SHP77 treated with DMSO at 0.1 percent for 48 hours (cell line): ENCODE measurements at places on chromosomes 16 and 17.
A peak's percentile ranks its signal among the peaks of the same experiment; 100 is the strongest.

GRCh38 chr16:15434425-15435215 lies at the start of gene BMERB1:
Gene BMERB1, plus strand, starts transcription at chr16:15434588. Its CDS starts 66 bp downstream, at chr16:15434654.
- DNase-seq = peak; percentile 24

DNA sequence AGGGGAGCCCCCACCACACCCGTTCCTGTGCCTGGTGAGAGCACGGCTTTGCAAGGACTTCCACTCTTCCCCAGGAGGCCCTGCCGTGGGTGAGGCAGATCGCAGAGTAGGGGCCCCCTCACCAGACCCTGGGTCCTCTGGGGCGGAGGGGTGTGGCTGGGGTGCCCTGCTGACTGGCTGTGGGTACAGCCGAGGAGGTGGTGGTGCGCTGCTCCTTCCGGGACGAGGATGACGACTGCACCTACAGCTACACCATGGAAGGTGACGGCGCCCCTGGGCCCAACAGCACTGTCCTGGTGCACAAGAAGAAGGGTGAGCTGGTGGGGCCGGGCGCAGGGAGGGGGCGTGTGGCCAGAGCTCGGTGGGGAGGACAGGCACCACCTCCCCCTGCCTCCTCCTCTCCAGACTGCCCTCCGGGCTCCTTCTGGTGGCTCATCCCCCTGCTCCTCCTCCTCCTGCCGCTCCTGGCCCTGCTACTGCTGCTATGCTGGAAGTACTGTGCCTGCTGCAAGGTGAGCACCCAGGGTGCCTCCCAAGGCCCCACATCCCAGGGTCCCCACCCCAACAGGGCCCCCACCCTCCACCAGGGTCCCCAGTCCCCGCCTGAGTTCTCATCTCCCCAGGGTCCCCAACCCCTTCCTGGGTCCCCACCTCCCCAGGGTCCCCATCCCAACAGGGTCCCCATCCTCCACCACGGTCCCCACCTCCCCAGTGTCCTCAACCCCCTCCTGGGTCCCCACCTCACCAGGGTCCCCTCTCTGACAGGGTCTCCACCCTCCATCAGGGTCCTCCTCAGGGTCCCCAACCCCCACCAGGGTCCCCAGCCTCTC lies 16.1 kb downstream of the ITGB4 start:
- DNase-seq = no peak

- no peak for DNase-seq
Measured at GRCh38 chr16:27460663-27461482, 58.9 kb downstream of the IL21R start.

DNA sequence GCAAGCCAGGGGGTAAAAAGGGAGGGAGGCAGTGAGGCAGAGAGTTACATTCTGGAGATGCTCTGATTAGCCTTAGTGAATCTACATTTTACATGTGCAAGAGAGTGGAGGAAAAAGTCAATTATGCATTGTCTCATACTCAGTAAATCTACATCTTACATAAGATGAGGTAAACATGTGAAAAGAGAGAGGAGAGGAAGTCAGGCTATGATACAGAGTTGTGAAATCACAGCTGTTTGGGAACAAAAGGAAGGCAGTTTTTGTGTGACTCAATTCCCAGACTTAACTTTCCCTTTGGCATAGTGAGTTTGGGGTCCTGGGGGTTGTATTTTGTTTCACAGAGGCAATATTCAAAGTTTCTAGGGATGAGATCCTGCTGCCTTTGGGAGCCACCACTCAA lies 67.8 kb downstream of the GP2 start:
- no peak for DNase-seq

DNA sequence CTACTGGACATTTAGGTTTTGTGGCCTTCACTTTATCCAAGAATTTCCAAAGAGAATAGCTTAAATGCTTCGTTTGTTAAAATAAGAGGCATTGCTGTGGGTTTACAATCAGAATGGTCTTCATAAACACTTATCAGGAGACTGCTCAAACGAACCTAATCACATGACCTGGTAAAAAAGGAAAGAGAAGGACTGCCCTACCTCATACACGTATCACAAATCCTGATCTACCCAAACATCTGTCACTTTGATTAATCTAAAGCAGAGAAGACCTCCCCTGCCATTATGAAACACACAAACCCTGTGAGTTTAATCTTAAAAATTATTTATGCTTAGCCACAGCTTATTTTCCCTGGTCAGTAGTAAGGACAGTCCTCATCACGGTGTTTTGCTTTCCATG lies 76.6 kb downstream of the PARN start:
- no peak for DNase-seq

GRCh38 chr16:49275050-49275730 lies 6.4 kb downstream of the CBLN1 start:
- no peak for DNase-seq

DNA sequence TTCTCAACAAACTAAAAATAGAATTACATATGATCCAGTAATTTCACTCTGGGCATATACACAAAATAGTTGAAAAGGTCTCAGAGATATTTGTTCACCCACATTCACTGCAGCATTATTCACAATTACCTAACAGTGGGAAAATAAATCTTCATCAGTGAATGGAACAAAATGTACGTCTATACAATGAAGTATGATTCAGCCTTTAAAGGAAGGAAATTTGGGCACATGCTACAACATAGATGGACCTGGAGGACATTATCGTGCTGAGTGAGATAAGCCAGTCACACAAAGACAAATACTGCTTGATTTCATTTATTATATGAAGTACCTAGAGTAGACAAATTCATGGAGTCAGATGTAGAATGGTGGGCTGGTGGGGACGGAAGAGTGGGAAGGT lies 47.0 kb downstream of the MFSD11 start:
- DNase-seq = no peak

GRCh38 chr17:46061435-46061834 lies 62.4 kb downstream of the STH start:
- peak; percentile 15 for DNase-seq

- DNase-seq = no peak
Measured at GRCh38 chr17:9002227-9002605, 19.1 kb upstream of the NTN1 start.

- DNase-seq = no peak
Measured at GRCh38 chr16:88453217-88453531, at the start of gene ZFPM1. Gene ZFPM1, plus strand, starts transcription at chr16:88453280. Its CDS starts 359 bp downstream, at chr16:88453639.

DNA sequence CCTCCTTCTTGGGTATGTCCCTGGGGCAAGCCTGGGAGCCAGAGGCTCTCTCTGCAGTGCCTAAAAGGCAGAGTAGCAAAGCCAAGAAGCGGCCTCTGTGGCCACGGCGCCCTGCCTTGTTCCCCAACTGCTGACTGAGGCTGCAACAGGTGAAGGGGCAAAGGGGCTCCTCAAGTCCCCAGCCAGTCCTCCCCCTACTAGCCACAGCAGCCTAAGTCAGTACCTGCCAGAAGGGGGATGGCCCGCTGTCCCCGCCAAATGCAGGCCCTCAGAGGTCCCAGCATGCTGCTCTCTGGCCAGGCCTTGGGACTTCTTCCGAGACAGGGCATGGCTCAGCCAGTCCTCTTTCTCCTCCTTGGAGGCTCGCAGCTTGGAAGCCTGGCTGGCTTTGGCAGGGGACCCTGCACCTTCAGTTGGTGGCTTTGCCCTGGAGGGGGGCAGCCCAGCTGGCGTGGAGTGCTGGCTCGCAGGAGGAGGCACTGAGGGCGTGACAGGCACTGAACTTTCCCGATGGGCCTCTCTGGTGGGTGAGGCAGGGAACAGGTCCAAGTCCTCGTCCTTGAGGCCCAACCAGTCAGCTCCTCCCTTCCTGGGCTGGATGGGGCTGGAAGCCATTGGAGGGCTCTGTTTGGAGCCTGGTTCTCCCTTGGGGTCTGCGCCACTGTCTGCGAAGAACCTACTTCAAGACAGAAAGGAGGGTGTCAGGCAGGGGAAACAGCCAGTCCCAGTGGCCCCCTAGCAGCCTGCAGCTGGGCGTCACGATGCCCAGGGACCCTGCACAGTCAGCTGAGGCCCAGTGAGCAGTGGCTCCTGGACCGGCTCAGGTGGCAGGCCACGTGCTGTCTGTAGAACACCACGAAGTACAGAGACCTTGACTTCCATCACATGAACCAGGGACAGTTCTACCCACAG lies 17.6 kb downstream of the FBF1 start:
- no peak for DNase-seq

DNA sequence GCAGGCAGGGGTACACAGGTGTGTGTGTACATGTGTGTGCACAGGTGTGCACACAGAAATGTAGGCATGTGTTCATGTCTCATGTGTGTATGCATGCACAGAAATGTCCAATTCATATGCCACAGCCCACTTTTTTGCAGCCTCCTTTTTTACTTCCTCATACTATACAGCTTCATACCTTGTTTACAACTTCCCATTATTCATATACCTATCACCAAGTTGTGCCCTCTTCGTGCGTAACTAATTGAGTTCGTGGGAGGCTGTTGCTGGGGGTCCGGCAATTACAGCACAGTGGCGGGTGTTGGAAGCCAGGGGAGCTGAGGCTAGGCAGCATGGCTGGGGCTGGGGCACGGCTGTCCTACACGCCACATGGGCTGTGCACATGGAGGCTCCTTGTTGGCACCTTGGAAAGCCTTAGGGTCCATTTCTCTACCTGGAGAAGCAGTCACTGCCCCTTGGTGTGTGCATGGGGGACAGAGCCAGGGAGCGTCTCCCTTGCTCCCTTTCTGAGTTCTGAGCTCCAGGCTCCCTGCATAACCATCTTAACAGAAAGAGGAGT lies 266.7 kb downstream of the ENGASE start:
- DNase-seq = no peak

DNA sequence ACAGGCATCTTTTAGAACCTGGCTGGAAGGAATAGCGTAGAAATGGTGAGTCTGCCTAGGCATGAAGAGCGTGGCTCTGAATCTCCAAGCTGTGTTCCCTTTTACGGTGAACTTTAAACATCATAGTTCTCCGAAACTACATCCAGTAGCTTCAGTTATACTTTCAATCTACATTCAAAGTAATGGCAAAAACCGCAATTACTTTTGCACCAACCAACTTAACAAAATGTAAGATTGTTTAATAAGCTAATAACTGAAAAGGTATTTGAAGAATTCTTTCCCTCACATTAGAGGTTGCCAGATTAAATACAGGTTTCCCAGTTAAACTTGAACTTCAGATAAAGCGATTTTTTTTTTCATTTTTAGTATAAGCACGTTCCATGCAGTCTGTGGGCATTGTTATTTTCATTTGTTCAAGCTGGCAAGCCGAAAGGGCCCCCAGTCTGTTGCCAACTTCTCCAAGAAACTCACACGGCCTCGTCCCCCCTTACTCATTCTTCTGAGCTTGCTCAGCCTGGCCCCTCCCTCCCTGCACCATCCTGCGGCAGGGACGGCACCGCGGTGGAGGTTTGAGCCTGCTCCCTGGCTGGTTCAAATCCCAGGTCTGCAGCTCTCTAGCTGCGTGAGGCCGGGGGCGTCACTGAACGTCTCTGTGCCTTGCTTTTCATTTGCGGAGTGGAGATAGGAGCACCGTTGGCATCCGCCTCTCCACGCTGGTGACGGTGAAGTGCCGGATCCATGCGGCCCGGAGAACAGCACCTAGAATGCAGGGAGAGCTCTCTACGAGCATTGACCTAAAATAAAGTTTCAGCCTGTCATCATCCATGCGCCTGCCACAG lies 3.5 kb upstream of the MTHFSD start:
- DNase-seq = no peak

DNA sequence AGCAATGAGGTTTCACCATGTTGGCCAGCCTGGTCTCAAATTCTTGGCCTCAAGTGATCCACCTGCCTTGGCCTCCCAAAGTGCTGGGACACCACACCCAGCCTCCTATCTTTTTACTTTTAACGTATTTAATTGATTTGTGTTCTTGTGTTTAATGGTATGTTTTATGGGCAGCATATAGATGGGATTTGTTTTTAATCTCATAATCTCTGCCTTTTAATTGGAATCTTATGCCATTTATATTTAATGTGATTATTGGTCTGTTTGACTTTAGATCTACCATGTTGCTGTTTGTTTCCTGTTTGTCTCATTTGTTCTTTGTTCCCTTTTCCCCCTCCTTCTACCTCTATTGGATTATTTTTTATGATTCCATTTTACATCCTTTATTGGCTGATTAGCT lies 12.2 kb downstream of the SLC26A11 start:
- no peak for DNase-seq
